ENCODE measurements at places on chromosomes 2 and 18.

GRCh38 chr2:137405496-137405895, 558.8 kb upstream of the HNMT start:
- DNase-seq = no peak

- DNase-seq = no peak
These were observed 42.5 kb downstream of the GPC1 start for GRCh38 chr2:240477916-240478315.

- DNase-seq = peak; percentile 56
These were observed 53.7 kb upstream of the LGALSL start for GRCh38 chr2:64400105-64400728.

DNA sequence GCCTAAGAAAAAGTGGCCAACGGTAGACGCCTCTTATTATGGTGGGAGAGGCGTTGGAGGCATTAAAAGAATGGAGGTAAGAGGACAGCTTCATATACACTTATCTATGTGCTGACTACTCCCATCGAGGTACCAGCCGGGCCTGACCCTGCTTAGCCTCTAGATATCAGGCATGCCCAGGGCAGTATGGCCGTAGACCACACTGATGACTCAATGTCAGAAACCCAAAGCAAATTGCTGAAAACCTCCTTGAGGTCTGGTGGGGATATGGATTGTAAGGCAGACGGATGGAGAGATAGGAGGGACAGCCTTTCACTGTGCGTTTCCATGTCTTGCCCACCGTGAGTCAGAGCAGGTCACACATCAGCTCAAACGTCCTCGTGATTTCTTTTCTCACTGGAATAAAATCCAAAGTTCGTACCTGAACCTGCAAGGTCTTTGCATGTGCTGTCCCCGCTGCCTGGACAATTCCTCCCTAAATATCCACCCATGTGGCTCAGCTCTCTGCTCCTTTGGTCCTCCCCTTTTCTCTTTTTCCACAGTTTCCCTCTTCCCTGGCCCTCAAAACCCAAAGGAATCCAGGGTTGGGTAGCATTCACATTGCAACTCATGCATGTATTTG, 168.9 kb downstream of the ANTXR1 start:
- no peak for DNase-seq

DNA sequence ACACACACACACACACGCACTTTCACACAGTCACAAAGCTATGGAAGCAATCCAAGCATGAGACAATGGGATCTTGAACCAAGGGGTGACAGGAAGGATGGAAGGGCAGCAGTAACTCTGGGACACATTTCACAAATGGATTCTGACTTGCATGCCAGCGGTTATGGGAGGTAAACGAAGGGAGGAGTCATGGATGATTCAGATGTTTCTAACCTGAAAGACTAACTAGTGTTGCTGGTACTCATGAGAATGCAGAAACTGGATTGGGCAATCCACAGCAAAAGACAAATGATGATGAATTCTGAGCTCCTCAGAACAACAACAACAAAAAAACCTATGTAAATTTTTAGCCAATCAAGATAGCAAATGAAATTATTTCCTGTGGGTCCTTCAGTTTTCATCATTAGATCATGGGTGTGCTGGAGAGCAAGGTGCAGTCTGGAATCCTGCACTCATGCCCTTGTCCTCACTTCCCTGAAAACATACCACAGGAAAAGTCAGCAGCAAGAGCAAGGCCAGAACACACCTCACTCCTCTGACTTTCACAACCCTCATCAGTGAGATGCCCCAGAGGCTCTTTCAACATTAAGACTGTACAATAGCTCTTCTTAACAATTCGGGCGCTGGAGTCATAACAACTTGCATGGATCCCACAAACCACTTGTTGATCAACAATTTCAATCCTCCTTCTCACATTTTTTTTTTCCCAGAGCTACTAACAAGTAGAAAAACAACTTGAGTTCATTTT, 32.6 kb downstream of the ABCA12 start:
- DNase-seq = peak; percentile 46
